ENCODE measurements at places on chromosomes 11 and 22. TPM values are rescaled to one million over a fixed set of nuclear protein-coding genes. Genes with fewer than 3 reads are reported as not detected.

The APOL4 gene
- not detected for total RNA-seq

The PTGDR2 gene
- total RNA-seq: not detected

The OR52I2 gene
- total RNA-seq: not detected

The OR51I1 gene
- not detected for total RNA-seq

The ASPHD2 gene
- 16.5 TPM for total RNA-seq

The DGAT2 gene
- 2.6 TPM for total RNA-seq

The PARVG gene
- not detected for total RNA-seq

The TUB gene
- total RNA-seq: 1.3 TPM

The VPREB3 gene
- not detected for total RNA-seq

The KCNJ1 gene
- total RNA-seq: not detected

The HIKESHI gene
- total RNA-seq: 48.3 TPM

The SLC37A2 gene
- 34.8 TPM for total RNA-seq

The GP1BB gene
- 0.21 TPM for total RNA-seq

The MRGPRX3 gene
- total RNA-seq: 33.4 TPM

The TECTA gene
- 0.16 TPM for total RNA-seq

The APLNR gene
- total RNA-seq: not detected

The OPCML gene
- 0.19 TPM for total RNA-seq

The SLC22A12 gene
- total RNA-seq: not detected

The KCNQ1 gene
- 0.83 TPM for total RNA-seq

The C22orf31 gene
- not detected for total RNA-seq

The MS4A7 gene
- total RNA-seq: not detected

The TYMP gene
- total RNA-seq: 45.5 TPM

The F2 gene
- not detected for total RNA-seq

The ATM gene
- 69.7 TPM for total RNA-seq

The IGLL5 gene
- not detected for total RNA-seq

The HORMAD2 gene
- not detected for total RNA-seq

The OR4D5 gene
- total RNA-seq: 0.17 TPM

The TMA7B gene
- total RNA-seq: not detected

The SULT4A1 gene
- total RNA-seq: 0.82 TPM

The KRTAP5-10 gene
- total RNA-seq: not detected

The CDC45 gene
- 31.1 TPM for total RNA-seq

The CCDC73 gene
- not detected for total RNA-seq

The APOA4 gene
- total RNA-seq: not detected

The SEPTIN3 gene
- 1.7 TPM for total RNA-seq

The ANO3 gene
- total RNA-seq: not detected

The TOMT gene
- not detected for total RNA-seq

The MS4A12 gene
- not detected for total RNA-seq

The IL17REL gene
- total RNA-seq: not detected

The OR8G1 gene
- not detected for total RNA-seq

The MMP26 gene
- not detected for total RNA-seq

The SLC25A45 gene
- total RNA-seq: 0.50 TPM

The MUC6 gene
- total RNA-seq: not detected

The AQP11 gene
- 0.67 TPM for total RNA-seq

The ART1 gene
- not detected for total RNA-seq

The APOL3 gene
- 1.6 TPM for total RNA-seq

The CDC42BPG gene
- total RNA-seq: 10.5 TPM

The TTC36 gene
- total RNA-seq: 0.85 TPM

The TCIRG1 gene
- 12.4 TPM for total RNA-seq

The CSRP3 gene
- not detected for total RNA-seq

The NRXN2 gene
- total RNA-seq: 18.8 TPM

The STT3A gene
- 179 TPM for total RNA-seq

The SLC22A6 gene
- not detected for total RNA-seq

Measured in mammary epithelial cell (primary cell).